ENCODE measurements at places on chromosomes 1 and 21. TPM values are rescaled to one million over a fixed set of nuclear protein-coding genes. Genes with fewer than 3 reads are reported as not detected.

The LCE1B gene
- not detected for total RNA-seq

The JAK1 gene
- total RNA-seq: 100 TPM

The SLC26A9 gene
- total RNA-seq: not detected

GRCh38 chr1:24895511-24895910, 34.6 kb downstream of the RUNX3 start:
- DNase-seq: no peak

DNA sequence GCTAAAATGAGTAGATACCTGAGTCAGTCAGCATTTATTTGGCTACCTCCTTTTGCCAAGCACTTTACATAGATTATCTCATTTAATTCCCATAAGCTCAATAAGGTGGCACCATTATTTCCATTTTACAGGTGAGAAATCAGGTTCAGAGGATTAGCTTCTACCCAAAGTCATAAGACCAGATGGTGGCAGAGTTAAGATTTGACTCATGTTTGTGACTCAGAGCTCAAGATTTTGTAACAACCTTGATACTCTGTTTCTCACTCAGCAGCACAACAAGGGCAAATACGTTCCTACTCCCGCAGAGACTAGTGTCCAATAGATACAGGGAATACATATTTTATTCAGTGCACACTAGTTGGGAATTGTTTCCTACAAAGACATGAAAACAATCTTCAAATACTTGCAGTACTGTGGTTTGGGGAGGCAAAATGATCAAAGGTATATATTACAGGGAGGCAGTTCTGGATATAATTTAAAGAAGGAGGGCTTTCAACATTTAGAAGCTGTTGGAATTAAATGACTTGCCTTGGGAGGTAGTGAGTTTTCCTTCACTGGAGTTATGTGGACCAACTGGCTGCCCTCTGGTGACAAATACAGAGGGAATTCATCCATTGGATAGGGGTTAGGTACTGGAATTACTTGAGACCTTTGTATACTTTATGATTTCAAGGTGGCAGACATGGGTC, 3.6 kb downstream of the LEPR start:
- DNase-seq: peak; percentile 27

GRCh38 chr1:75952016-75952415, 19.8 kb upstream of the ASB17 start:
- no peak for DNase-seq
